ENCODE measurements at places on chromosomes 5 and 9. TPM values are rescaled to one million over a fixed set of nuclear protein-coding genes. Genes with fewer than 3 reads are reported as not detected.

GRCh38 chr5:88713818-88714217 lies 169.2 kb downstream of the MEF2C start:
- DNase-seq: no peak

The OLFM1 gene
- total RNA-seq: 3.5 TPM

GRCh38 chr9:125707472-125707804 lies 430 bp upstream of the MAPKAP1 start:
- DNase-seq: no peak

- DNase-seq: no peak
Measured at GRCh38 chr9:76289703-76290102, 104.5 kb downstream of the RFK start.

DNA sequence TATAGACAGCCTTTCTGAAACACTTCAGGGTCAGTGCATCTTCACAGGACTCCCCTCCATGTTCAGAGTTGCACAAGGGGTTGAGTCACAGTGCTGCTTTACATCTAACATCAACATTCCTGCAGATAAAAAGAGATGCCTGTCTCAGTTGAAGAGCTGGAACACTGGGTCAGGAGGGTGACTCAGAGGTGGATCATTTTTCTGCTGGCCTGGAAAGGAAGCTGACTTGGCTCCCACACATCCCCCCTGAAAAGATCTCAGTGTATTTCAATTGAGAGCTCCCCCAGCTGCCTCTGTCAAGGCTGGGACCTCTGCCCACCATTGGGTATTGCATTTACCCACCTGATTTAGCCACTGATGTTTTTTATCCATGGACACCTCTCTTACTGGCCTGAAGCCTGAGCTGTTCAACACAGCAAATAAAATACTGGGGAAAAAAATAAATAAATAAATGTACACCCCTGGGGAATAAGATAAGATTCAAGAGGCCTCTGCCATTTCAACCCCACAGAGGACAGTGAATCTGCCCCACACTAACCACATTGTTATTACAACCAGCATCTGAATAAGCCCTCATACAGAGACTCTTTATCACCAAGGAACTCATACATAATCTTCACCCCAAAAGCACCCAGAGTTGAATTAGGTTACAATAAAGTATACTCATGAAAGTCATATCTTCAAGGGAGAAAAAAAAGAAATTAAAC lies 716.4 kb downstream of the SEMA5A start:
- no peak for DNase-seq

The SLC34A3 gene
- total RNA-seq: 0.15 TPM

GRCh38 chr5:103360475-103360874 lies 101.9 kb downstream of the MACIR start:
- no peak for DNase-seq

GRCh38 chr5:98401656-98402055 lies 371.8 kb upstream of the RGMB start:
- no peak for DNase-seq

- no peak for DNase-seq
Measured at GRCh38 chr5:140310434-140310833, 7.5 kb upstream of the PFDN1 start.

DNA sequence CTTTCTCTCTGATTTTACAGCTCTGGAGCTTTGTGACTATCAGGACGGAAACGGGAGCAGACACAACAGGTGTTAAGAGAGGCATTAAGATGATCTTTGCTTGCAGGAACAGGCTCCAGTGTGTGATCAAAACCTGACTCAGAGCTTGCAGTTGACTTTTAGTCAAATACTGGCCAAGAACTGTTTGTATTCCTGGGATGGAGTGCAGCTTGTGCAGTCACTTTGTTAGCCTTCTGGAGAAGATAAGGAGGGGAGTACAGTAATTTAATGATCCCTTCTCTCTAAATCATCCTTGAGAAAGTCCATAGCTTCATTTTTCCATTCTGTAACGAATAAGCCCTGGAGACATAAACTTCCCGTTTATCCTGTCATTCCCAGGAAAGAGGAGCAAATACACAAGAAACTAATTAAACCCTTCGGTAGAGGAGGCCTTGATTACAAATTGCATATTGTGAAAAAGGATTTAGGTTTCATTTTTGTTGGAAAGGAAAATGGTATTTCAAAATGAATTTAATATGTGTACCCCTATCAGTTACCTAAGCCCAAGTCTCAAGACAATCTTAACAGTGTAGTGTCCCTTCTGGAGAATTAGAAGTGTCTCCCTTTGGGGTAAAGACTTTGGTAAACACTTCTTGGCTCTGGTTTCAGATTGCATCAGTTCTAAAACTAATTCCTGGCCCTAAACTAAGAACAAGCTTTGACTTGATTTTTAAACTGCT lies 3.1 kb upstream of the STOM start:
- no peak for DNase-seq

The C5orf58 gene
- not detected for total RNA-seq

DNA sequence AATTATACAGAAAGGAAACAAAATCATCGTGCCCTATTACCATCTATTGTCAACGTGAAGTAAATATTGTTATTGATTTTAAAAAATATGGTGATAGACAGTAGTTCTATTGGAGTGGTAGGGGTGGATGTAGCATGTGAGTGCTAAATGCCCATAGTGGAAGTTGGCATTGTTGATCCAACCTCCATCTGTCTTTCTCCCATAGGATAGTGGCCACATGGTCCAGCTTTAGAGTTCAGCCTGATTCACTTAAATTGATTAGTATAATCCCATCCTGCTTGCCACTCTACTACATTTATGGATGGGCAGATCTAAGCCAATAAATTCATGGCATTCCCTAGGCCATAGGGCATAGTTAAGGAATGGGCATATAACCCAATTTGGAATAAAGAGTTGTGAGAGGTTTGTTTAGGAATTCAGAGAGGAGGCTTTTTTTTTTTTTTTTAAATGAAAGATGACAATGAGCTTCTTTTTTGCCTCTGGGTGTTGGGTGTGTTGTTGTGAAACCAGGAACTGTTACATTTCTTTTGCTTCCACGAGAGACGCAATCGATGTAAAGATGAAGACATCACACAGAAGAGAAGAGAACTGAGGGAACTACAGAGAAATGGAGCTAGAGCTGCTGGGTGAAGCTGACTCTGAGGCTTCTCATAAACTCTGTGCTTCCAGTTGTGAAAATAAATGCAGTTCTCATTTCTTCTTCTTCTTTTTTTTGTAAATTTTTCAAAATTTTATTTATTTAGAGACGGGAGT lies 12.5 kb upstream of the CHD1 start:
- no peak for DNase-seq

All from HCT116 (cell line).